ENCODE measurements at places on chromosomes 2 and 18.

DNA sequence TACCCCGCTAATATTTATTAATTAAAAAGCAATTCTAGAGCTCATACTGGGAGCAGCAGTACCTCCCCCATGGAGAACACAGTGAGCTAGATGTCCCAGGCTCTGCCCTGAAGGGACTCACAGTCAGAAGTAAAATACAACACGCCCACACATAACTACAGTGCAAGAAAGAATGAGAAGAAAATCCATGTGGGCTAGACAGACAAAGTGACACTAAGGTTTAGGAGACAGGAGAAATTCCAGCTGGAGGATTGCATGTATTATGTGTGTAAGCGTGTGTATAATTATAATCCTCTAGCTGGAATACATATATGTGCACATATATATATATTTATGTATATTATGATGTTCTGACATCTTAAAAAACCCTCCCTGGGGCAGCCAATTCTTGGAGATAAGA is 15.7 kb downstream of the SOWAHC start:
- no peak for DNase-seq

GRCh38 chr2:201404699-201405280 is 46.5 kb downstream of the TRAK2 start:
- no peak for DNase-seq

GRCh38 chr2:221377066-221377465 is 195.0 kb downstream of the EPHA4 start:
- DNase-seq, result no peak

DNA sequence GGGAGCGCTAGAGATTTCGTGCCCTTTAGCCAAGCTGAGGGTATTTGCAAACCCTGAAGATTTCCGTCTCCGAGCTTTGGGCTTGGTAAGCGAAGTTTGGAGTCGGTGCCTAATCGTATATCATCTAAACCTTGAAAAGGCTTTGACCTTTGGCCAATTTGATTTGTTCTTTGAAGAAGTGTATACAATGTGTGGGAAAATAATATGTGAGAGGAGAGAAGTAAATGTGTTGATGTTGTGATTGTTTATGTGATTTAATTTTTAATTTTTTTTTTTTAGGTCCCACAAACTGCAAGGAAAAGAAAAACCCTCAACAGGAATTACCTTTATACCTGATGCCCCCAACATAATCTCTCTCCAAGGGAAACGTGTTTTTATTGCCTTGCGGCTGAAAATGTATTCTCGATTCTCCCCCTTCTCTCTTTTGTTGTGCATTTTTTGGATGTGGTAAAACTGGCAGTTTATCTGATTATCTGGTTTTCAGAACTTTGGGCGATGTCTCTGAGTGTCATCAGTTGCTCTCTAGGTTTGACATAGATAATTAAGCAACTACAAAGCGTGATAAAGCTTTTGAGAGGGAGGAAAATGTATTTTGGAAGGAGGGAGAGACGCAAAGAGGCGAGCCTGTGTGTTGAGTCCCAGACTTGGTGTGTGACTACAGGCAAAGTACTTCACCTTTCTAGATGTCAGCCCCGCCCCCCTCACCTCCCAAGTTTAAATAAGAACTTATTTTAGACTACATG is 912 bp upstream of the FBXO11 start:
- no peak for DNase-seq

DNA sequence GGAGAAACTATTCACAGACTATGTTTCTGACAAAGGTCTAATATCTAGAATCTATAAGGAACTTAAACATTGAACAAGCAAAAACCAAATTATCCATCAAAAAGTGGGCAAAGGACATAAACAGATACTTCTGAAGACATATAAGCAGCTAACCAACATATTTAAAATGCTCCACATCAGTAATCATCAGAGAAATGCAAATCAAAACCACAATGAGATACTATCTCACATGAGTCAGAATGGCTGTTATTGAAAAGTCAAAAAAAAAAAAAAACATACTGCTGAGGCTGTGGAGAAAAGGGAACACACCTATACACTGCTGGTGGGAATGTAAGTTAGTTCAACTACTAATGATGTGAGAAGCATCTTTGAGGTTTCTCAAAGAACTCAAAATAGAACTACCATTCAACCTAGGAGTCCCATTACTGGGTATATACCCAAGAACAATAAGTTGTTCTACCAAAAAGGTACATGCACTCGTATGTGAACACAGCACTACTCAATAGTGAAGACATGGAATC is 220.4 kb upstream of the TFPI start:
- no peak for DNase-seq

DNA sequence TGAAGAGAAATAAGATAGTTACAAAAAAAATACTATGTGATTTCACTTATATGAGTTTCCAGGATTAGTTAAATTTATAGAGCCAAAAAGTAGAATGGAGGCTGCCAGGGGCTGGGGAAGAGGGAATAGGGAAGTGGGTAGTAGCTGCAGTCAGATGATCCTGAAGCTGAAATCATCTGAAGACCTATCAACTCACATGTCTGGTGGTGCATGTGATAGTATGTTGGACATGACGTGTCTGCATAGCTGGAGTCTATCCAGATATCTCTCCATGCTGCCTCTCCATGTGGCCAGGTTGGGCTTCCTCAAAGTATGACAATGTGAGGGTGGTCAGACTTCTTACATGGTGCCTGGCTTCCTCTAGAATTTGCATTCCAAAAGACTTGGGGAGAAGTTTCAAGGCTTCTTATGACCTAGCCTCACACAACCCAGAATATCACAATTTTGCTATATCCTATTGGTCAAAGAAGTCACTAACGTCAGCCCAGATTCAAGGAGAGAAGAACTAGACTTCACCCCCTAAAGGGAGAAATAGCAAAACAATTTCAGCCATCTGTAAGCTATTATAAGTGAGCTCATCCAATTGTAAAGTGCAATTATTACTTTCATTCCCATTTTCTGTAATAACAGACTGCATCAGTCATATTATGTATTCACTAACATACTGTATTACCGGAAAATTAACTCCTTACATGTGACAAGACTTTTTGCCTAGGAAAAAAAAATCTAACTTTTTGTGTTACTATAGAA is 14.0 kb upstream of the ZNF396 start:
- no peak for DNase-seq
